ENCODE measurements at places on chromosomes 16 and 17.
A peak's percentile ranks its signal among the peaks of the same experiment; 100 is the strongest.

DNA sequence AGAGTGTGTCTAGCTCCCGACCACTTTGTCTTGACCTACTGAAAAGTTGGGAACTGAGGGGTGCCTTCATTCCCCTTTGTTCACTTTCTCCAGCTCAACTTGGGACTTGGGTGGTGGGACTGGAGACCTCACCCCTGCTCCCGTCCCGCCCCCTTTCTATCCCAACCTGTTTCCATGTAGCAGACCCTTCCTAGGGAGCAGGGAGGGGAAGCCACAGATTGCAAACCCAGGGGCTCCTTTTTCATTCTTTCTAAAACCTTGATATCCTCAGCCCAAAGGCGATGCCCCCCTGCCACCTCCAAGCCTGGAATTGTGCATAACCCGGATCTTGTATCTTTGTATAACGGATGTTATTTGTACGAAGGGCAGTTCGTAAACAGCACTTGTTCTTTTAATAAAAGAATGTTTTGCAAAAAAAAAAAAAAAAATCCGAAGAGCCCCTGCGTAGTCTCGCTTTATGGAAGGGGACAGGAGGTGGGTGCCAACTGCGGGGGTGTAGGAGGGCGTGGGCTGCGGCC is 714 bp upstream of the CISD3 start:
- no peak for DNase-seq

GRCh38 chr16:84603940-84604339 is 13.9 kb downstream of the COTL1 start:
- no peak for DNase-seq

- no peak for DNase-seq
These were observed 9.5 kb downstream of the CAVIN1 start for GRCh38 chr17:42413464-42414040.

DNA sequence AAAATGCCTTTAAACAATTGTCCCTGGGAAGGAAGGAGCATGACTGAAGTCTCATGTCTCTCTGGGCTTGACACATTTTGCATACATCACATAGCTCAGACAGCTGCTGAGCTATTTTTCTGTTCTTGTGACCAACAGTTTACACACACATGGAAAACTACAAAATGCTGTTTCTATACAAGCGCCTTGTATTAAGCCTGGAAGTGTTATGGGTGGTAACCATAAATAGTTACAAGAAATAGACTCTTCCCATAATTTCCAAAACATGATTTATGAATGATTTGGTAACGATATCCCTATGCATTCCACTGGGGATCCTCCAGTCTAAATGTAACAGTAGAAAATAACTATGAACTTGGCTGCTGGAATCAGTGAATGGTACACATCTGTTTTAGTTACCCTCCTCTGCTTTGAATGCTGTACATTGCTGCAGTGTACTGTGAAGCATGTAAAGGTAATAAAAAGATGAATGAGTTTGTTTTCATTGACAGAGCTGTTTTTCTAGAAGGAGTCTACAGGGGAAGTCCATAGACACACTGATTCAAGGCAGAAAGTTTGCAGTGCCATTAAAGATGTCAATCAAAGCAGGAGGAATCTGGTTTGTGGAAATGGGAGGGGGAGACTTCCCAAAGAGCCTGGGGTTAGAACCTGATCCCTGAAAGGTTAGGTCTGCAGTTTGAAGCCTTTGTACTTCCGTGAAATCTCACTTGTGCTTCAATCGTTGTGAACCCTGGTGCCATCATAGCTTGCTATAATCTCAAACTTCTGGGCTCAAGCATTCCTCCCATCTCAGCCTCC is 5.0 kb downstream of the ACSF2 start:
- DNase-seq: peak; percentile 86

DNA sequence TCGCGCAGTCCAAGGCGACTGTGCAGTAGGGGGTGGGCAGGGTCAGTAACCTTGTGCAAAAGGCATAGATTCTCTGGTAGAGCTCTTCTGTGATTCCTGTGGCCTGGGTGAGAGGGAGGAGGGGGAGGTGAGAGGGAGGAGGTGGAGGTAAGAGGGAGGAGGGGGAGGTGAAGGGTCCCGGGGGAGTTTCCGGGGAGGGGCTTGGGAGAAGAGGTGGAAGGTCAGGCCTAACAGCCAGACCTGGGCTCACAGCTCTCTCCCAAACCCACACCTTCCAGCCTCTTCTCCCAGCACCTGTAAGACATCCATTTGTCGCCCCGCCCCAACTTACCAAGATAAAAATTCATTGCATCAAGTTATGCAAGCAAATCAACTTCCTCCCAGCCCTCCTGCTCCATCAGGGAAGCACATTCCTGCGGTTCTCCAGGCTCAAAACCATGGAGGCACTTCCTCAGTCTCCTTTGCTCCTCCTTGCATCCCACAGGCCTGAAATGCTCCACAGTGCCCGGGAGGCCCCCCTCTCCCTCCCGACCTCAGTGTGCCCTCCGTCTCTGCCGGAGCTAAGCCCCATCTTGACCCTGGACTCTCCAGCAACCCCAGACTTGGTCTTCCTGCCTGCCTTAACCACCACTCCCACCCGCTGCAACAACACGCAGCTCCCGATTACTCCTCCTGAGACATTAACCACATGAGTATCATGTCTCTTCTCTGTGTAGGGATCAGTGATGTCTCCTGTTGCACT is 30.5 kb downstream of the PIK3R6 start:
- DNase-seq: no peak

DNA sequence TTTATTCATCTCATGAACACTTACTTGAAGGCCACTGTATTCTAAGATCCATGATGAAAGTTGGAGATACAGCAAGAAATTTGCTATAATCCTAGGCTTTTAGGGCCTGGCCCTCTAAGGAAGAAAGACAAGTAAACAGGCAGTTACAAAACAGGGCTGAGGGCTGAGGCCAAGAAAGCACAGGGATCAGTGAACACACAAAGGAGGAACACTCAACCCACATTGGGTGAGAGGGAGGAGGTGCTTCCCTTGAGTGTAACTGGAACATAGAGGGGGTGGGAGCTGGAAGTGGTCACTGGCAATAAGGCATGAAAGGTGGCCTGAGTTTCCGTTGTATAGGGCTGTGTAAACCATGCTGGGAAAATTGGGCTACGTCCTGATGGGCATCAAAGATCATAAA is 112.2 kb downstream of the ZNF18 start:
- no peak for DNase-seq

- peak; percentile 93 for DNase-seq
These were observed 1.1 kb upstream of the KIFC3 start for GRCh38 chr16:57803134-57803990.

DNA sequence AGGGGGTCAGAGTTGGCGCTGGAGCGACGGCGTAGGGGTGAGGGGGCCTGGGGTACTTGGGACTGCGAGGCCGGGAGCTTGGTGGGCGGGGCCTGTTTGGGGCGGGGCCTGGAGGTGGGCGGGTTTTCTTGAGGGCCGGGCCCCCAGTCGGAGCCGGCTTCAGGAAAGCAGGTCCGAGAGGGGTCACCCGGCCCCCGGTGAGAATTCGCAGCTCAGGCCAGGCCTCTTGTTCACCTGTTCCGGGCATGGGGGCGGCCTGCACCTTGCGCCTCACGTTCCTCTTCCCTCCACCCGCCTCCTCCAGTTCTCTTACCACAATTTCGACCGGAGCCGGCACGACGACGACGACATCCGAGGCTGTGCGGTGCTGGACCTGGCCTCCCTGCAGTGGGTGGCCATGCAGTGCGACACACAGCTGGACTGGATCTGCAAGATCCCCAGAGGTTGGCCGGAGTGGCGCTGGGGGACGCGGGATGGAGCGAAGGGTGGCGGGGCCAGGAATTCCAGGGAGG is 52.5 kb downstream of the MRC2 start:
- DNase-seq: no peak

DNA sequence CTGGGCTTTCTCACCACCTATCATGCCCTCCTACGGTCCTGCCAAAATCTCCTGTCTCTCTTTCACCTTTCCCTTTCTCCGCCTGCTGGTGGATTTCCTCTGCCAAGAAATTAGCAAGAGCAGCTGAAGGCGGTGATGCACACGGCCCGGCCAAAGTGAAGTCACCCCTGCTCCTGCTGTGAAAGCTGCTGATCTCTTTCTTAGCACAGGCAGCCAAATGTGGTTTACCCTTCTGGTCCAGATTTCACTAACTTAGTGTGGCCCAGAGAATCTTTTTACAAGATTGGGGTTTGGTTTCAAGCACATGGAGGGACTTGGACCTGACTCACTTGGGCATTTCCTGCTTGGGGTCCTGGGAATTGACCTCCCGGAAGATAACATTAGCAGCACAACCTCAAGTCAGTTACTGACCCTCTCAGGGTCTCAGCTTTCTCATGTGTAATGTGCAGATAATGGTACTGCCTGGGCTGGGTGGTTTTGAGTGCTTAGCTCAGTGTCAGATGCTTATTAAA is 155.7 kb downstream of the SOCS1 start:
- DNase-seq: no peak

DNA sequence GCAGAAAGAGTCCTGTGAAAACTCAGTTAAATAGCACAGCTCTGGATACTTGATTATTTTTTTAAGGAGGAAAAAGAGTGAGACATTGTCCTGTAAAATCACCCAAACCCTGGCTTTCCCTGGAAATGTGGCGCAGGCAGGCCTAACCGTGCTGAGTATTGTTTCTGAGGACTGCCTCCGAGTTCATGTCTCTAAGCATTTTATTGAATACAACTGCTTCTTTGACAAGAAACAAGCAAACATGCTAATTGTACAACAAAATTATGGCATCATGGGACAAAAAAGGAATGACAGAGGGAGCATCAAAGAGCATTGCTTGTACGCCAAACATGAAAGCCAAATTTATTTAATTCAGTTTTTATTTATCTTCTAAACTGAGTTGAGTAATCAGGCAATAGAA is 64.5 kb upstream of the HSBP1 start:
- DNase-seq: peak; percentile 18

DNA sequence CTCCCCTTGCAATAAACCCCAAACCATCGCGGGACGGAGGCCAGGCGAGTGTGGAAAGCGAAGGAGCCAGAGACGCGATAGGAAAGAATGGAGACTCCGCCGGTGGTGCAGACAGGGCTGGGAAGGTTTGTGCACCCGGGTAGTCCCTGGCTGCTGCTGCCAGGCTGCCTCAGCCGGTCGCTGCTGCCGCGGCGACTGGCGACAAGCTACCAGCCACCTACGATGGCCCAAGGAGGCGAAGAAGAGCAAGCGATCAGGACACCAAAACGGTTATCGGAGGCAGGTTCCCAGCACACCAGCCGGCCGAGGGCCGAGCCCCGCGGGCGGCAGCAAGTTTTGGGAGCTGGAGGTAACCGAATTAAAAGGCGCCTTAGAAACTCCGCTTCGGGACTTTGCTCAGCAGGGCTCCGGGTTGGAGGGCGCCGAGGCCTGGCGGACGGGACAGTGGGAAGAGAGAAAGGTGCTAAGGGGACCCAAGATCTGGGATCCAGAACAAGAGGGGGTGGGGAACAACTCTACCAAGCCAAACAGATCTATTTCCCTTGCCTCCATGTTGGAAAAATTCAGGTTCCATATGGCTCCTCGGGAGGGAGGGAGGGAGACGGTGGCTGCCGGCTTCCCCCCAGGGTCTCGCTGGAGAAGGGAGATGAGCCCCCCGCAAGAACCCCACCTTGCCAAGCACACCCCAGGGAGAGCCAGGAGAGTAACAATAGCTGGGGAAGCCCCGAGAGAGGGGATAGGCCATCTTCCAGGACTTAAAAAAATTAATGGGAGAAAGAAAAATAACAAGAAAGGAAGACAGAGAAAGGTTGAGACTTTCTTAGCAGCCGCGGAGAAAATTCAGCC is 9.7 kb upstream of the HOXB2 start:
- DNase-seq: no peak

DNA sequence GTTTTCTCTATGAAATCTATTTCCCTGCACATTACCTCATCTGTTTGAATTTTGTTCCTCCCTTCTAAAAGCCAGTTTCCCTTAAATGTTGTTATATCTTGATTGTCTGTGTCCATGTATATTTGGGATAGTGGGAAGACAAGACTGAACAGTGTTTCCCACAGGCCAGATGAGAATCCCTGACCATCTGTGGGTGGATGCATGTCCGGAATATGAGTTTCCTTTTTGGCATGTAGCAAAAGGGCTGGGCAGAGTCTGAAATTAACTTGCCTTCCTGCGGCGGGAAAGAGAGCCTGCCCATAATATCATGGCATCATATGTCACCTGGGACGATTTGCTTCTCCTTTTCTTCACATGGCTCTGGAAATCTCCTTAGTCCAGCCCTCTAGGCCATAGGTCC is 385.8 kb upstream of the MAF start:
- DNase-seq: no peak

GRCh38 chr16:9322769-9323168 is 231.3 kb downstream of the HAPSTR1 start:
- no peak for DNase-seq

- no peak for DNase-seq
These were observed 130.1 kb downstream of the SPACA3 start for GRCh38 chr17:33121756-33122155.

GRCh38 chr17:72603420-72604242 is 482.8 kb downstream of the SOX9 start:
- DNase-seq: no peak

- DNase-seq: peak; percentile 47
These were observed 5.8 kb downstream of the DHX38 start for GRCh38 chr16:72099377-72099818.

DNA sequence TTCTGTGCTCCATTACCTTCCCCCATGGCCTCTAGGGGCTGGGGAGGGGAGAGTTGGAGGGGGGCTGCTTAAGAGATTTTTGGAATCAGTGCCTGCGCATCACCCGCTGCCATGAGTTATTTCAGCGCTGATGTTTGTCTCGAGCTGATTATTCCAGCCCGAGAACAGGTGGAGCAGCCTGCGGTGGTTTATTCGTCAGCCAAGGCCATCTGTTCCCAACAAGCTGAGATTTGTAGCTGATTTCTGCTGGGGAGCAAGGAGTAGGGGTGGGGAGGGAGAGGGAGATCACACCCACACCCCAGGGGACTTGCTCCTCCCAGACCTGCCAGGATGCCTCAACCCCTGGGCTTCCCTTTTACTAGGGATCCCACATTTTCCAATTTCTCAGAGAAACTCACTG is 23.1 kb downstream of the PIPOX start:
- DNase-seq: no peak

DNA sequence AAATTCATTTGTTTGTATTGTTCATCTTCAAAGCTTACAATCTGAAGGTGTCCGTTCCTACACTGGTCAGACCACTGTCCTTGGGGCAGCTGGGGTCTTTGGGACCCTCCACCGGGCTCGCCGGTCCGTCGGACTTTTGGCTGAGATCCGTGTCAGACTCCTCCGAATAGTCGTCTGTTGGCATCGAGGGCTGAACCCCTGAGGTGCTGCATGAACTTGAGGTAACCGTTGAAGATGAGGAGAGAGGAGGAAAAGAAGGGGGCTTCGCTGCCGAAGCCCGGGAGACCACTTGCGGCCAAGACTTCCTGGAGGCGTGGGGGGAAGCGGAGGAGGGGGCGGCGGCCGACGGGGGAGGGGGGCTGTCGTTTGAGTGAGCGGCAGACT is 260.8 kb downstream of the ZFHX3 start:
- DNase-seq: no peak

Data from foreskin melanocyte (primary cell).